ENCODE measurements at places on chromosomes 7 and 10.

- no peak for DNase-seq
Measured at GRCh38 chr10:100146875-100147650, 38.8 kb downstream of the ERLIN1 start.

GRCh38 chr7:107501593-107501992 is 31.7 kb downstream of the GPR22 start:
- peak; percentile 34 for DNase-seq

- no peak for DNase-seq
Measured at GRCh38 chr7:16718111-16718656, 35.4 kb upstream of the TSPAN13 start.

- DNase-seq, result no peak
Measured at GRCh38 chr7:22442187-22442881, 57.7 kb downstream of the STEAP1B start.

DNA sequence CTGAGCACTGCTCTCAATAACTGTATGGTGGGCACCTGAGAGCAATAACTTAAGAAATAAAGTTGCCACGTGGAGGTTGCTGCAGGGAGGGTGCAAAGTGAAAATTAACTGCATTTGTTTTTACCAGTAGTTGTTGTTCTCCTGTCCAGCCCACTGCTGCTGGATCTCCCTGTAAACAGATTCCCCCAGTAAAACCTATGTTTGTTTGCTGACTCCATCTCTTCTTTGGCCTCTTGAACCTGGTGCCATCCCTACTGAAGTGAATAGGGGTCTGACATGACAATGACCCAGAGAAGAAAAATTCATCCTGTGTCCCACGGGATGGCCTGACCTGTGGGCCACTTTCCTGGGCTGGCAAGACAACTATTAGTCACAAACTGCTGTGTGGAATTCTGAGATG is 1.7 kb downstream of the MBL2 start:
- no peak for DNase-seq

GRCh38 chr7:66443946-66444345 is 184.7 kb upstream of the KCTD7 start:
- DNase-seq, result peak; percentile 28

GRCh38 chr10:133179651-133180050 is 19.6 kb downstream of the KNDC1 start:
- no peak for DNase-seq

DNA sequence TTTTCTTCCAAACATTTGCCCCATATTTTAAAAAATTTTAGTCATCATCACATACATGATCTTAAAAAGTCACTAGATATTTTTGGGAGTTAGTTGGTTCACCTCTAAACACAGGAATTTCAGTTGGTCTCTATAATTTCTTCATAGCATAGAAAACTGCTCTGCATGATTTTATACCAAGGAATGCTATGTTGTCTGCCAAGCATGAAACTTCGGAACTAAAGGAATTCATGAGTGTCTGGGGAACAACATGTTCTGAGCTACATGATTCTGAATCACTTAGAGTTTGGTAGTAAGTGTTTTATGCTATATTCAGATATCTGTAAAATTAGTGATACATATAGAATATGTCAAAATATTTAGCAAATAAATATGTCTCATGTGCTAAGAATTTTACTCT is 957.8 kb downstream of the GATA3 start:
- no peak for DNase-seq

GRCh38 chr7:25998499-25998898 is 153.5 kb upstream of the NFE2L3 start:
- DNase-seq, result no peak

- peak; percentile 38 for DNase-seq
Measured at GRCh38 chr7:44894888-44895580, 9.7 kb upstream of the PURB start.

DNA sequence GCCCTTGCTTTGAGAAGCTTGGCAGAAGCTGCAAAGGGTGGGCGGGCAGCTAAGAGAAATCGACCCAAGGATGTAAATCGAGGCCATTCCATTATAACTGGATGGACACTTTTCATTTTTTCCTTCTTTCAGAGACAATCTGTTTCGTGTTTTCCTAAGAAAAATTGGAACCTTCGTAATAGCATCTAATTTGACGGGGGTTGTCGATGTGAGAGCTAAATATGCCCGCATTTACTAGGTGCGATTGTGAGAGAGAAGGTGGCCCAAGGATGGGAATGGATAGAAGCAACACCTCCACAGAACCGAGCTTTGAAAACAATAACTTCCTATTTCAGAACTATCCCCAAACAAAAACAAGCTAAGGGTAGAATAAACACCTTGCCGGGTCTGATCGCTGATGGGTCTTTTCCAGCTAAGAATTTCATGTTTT is 848 bp upstream of the HOXA4 start:
- DNase-seq, result no peak

GRCh38 chr10:129400426-129400825 is 66.6 kb upstream of the MGMT start:
- no peak for DNase-seq

- DNase-seq, result no peak
Measured at GRCh38 chr7:27152816-27153442, 546 bp upstream of the HOXA3 start.

GRCh38 chr7:138186951-138187351 is 110.7 kb downstream of the AKR1D1 start:
- peak; percentile 63 for DNase-seq

- DNase-seq, result peak; percentile 49
Measured at GRCh38 chr7:2399848-2400587, 3.4 kb upstream of the CHST12 start.

DNA sequence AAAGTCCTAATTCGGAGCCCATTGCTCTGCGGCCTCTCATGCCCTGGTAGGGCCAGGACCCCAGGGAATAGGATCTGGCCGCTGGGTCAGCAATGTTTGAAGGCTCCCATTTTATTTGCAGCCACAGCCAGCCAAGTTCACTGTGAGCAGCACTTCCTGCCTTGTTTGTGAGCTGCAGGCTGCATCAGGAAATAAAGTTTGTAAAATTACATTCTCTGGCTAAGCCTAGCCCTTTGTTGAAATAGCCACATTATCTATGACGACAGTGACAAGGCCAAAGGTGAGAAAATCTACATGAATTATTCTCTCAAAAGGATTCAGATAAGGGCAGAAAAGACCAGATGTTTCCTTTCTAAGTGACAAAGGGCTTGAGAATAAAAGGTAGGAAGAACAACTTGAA is 23.7 kb upstream of the ITGB1 start:
- no peak for DNase-seq

DNA sequence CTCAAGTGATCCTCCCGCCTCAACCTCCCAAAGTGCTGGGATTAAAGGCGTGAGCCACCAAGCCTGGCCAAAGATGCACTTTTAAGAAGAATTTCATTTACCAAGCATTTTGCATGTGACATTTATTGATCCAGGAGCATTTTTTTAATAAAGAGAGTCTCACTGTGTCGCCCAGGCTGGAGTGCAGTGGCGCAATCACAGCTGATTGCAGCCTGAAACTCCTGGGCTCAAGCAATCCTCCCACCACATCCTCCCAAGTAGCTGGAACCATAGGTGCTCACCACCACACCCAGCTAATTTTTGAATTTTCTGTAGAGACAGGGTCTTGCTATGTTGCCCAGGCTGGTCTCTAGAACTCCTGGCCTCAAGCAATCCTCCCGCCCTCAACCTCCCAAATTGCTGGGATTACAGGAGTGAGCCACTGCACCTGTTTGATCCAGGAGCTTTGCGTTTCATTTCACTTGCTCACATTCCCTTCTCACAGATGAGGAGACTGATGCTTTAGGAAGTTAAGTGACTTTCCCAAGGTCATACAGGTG is 4.4 kb upstream of the TBL2 start:
- DNase-seq, result no peak

DNA sequence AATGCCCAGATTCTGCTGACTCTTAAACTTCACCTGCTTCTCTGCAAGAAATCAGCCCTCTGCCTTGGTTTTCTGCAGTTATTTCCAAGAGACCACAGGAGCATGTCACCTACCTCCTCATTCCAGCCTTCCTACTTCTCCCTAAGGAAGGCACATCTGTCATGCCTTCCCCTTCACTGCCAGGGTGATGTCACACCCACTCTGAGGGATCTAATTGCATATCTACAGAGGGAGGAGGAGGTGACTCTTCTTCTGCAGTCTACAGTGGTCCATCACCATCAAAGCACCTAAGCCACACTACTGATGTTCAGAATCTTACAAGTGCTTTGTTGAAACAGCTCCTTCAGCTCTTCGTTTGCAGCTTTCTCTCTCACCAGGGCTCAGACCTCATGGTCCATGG is 275.5 kb downstream of the FGFR2 start:
- DNase-seq, result no peak

DNA sequence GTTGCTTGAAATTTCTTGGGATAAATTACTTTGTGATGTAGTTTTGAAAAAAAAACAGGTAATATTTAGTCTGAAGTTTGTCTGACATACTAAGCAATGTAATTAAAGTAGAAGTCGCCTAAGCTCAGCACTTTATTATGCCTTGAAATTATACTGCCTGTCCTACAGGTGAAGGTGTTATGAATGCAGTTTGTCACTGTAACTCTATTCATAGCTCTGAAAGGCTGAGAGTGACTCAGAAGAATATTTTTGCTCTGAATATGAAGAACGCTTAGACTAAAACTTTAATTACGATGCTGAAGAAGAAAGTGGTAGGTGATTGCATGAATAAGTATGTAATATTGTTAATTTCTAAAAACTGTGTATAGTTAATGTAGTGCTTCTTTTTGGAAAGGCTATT is 9.2 kb downstream of the CFTR start:
- no peak for DNase-seq

- DNase-seq, result no peak
Measured at GRCh38 chr7:54888067-54888733, 129.2 kb upstream of the SEC61G start.

DNA sequence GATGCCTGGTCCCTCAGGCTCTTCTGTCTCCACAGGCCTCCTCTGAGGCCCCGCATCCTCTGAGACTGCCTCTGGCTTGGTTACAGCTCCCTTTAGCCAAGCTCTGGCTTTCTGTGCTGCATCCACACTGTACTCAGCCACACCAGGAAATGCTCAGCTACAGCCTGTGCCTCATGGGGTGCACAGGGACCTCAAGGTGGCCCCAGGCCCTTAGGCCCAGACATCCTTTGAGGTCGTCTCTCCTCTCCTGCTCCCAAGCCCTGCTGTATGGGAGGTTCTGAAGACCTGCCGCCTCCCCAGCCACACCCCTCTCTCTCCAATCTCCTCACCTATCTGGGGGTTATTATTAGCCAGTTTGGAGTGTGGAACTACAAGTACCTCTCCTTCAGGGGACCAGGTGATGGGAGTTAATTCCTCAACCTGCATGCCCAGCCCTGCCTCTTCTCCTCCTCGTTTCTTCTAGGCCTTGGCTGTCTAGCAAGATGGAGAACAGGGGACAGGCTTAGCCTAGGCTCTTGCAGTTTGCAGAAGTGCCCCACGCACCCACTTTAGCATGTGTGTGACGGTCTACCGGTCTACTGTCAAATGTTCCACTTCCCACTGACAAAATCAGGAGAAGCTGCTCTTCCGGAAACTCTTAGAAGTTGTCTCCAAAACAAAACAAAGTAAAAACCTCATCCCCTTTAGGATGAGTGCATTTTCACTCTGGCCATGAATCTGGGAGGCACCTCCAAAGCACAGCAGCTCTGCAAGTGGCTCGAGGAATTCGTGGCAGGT is 64.0 kb upstream of the WAC start:
- DNase-seq, result peak; percentile 35

DNA sequence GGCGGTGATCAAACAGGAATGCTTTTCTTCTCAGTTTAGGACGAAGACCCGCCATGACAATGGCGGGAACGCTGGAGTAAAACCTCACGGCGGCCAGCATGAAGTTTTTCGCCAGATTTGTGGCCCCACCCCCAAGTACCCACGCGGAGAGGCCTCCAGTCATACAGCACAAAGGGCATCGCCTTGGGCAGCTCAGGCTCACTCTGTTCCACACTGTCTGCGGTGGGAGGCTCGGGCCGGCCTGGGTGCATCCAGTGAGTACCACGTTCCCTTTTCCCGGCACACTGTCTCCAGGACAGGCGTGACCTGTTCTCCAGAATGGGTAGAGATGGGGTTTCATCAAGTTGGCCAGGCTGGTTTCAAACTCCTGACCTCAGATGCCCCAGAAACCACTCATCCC is 27.3 kb downstream of the ASB13 start:
- no peak for DNase-seq

- no peak for DNase-seq
Measured at GRCh38 chr7:155729847-155730246, 82.4 kb downstream of the SHH start.

DNA sequence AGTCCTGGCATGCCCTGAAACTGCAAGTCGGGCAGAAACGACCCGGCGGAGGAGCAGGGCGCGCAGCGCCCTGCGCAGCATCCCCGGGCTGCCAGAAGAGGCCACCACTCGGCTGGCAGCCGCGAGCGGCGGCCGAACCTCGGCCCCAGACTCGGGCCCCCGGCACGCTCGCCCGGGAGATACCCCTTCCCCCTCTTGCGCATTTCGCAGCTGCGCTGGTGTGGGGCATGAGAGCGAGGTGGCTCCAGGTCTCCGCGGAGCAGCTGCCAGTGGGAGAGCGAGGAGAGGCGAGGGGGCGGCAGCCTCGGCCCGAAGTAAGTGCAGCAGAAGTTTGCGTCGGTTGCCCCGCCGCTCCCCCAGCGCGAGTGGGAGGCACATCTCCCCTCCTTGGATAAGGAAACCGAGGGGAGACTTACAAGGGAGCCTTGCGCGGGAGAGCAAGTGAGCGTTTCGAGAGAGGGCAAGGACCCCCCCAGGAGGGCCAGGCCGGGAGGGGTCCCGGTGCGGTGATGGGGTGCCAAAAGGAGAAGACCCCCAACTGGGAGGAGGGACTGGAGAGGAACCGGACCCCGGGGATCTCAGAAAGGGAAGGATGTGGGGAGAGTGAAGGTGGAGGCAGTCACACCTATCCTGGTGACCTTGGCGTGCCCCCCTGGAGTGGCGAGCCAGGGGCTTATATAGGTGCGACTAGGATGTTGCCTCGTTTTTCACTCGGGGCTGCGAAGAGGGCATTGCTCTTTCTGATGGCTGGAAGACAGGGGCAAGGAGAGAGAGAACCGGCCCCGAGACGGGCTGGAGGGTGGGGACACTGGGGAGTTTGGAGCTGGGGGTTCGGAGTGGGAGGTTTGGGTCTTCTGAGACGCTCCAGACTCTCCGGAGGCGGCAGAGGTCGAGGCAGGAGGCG is 256.3 kb downstream of the OTUD1 start:
- DNase-seq, result no peak

- DNase-seq, result no peak
Measured at GRCh38 chr7:30869794-30870611, 41.6 kb upstream of the AQP1 start.

DNA sequence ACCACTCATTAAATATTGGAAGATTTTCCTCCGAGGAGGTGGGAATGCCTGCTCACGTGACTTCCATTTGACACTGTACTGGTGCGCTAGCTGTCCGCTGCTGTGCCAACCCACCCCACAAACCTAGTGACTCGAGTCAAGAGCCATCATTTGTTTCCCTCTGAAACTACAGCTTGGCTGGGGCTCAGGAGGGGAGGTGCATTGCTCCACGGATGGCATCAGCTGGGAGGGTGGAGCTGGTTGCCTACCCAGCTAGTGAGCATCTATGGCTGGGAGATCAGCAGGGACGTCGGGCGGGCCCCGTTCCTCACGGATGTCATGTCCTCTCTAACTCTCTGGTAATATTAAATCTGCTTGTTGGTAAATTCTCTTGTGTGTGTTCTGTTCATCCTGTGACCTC is 9.5 kb upstream of the FOXL3 start:
- no peak for DNase-seq
